Stimulated activated CD4-positive, alpha-beta T cell treated with anti-CD3 and anti-CD28 coated beads, Interleukin-1b, Interleukin-23, amount 100 ng/mL, for 24 hours (primary cell): ENCODE measurements at places on chromosomes 4 and X.

GRCh38 chr4:152235718-152236117 lies 300.2 kb downstream of the FBXW7 start:
- DNase-seq = no peak

DNA sequence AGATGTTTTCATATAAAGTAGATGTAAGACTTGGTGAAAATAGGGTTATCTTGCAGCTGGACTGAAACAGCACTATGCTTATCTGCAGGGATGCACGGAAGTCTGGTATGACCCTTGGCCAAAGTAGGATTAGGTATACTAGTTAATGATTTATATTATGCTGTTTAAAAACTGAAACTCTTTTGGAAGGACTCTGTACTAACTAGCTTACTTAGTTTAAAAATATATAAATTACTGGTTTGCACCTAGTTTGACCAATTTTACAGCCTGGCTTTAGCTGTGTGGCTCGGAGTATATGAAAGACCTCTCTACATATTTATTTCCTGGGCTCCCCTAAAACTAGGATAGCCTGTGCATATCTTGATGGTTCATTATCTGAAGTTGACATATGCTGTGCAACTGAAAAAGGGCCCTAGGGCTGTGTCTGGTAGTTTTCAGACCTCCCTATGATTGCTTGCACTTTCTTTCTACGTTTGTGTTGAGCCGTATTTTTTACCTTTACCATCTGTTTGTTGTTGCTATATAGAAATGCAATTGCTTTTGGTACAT lies 89.2 kb downstream of the TMEM144 start:
- no peak for DNase-seq

DNA sequence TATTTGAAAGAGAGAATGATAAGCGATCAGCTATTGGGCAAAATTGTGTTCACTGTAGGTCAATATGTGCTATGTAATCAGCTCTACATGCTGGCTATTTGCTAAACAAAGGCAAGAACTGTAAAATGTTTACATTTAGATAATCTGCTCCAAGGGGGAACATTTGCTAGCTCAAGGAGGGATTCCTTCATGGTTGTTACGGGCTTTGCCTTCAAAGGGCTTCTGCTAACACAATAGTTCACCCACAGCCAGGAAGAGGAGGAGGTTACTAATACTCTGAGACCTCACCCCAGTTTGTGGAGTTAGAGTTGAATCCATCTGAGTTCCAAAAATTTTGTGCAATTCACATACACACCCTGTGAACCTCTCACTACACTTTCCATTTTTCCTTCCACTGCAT lies 107.6 kb upstream of the BMP3 start:
- no peak for DNase-seq

GRCh38 chr4:8008391-8008790 lies 68.7 kb upstream of the AFAP1 start:
- no peak for DNase-seq

DNA sequence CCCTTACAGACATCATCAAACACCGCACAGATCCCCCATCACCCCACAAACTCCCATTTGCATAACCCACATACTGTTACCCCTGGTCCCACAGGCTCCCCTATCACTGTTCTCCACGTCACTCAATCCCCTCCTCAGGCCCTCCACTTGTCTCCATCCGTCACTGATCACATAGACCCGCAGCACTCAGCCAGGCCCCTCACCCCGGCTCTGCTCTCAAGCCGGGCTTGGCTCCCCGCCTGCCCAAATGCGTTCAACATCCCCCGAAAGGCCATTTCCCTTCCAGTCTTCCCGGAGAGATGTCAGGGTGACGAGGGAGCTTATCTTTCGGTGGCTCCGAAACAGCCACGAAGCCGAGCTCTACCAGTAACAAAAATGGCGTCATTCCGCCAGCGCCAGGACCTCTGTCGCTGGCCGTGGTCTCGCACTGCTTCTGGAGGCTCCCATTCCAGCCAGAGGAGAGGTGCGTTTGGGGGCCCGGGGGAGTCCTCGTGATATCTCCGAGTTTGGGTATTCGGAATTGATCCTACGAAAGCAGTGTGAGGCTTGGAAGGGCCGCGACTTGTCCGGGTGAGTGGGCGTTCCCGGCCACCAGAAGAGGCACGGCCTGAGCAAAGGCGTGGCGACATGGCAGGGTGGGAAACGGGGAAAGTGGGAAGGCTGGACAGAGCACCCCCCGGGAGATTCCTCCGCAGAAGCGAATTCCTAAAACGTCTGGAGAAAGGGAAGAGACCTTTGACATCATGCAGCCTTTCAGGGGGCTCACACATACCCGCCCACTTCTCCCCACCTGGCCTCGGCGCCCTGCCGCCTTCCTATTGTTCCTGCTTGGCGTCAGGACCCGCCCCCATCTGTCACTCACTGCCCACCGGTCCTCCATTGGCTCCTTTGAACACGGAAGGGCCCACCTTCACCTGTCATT lies at the start of gene ZNF630:
TSS of gene ZNF630 (minus strand) at position 577 of the 922 bp plus-strand sequence. CDS start 4,754 bp downstream, outside the sequence.
- DNase-seq = no peak

- DNase-seq = no peak
Observed at GRCh38 chr4:158578476-158578875, 56.8 kb downstream of the RXFP1 start.

- DNase-seq = no peak
Observed at GRCh38 chr4:158767451-158767850, 1.4 kb upstream of the FNIP2 start.

GRCh38 chr4:155724731-155725130 lies 34.1 kb upstream of the GUCY1B1 start:
- DNase-seq = no peak
